Neural crest cell (in vitro differentiated cells): ENCODE measurements at places on chromosomes 1 and 21. TPM values are rescaled to one million over a fixed set of nuclear protein-coding genes. Genes with fewer than 3 reads are reported as not detected.
A peak's percentile ranks its signal among the peaks of the same experiment; 100 is the strongest.

DNA sequence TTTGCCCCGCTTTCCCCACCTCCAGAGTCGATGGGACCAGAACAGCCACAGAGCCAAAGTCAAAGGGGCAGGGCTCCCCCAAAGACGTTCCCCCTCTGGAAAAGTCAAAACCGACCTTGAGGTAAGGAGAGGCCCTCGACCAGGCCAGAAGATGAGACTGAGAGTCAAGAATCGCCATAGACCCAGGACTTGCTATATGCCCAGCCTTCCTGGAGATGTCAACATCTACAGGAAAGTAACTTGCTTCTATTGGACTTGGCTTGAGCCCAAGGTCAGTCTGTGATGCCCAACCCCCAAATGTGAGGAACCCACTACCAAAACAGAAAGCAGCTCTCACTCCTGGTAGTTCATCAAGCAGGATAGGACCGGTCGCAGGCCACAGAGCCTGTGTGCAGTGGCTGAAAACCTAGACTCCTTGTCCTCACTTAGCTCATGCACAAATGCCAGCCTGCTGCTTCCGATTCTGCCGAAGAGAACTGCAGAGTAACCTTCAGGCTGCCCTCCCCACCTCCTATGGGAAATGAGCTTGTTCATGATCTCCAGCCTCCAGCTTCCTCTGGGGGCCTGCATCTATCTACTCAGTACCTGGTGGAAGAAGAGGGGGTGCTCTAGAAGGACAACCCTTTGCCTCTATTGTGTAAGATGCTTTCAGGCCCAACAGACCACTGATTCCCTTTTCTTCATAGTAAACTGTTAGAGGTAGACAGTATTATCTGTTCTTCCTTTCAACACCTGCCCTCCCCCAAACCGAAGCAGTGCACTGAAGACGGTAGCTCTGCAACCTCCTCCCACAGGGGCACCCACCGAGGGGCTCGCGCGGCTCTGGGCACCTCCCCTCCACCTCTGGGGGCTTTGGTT lies 1.4 kb downstream of the ACOT7 start:
- no peak for DNase-seq

GRCh38 chr1:12165342-12165741 lies 1.4 kb upstream of the TNFRSF1B start:
- no peak for DNase-seq

GRCh38 chr21:26900980-26901379 lies 55.8 kb upstream of the ADAMTS1 start:
- no peak for DNase-seq

DNA sequence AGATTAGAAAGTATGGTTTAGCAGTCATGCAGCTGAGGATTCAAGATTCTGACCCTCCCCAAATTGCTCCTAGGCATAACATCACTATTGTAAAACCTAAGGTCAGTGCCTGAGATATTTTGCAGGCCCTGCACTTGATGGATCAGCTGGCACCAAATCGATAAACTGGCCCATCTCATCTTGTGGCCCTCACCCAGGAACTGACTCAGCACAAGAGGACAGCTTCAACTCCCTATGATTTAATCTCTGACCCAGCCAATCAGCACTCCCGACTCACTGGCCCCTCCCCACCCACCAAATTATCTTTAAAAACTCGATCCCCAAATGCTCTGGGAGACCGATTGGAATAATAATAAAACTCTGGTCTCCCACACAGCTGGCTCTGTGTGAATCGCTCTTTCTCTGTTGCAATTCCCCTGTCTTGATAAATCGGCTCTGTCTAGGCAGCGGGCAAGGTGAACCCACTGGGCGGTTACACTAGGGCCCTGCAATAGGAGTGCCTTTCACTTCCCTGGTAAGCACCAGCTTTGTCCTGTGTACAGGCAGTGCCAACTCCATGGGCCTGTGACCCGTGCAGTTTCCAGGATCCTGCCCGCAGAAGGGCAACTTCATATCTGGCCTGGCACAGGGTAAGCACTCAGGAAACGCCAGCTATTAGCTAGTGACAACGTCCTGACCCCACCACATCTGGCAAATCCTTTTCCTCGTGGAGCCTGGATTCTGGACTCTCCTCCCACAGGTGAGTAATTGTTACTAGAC lies 28.7 kb upstream of the SLC2A5 start:
- no peak for DNase-seq

- no peak for DNase-seq
Observed at GRCh38 chr1:111604931-111605330, 14.7 kb upstream of the RAP1A start.

DNA sequence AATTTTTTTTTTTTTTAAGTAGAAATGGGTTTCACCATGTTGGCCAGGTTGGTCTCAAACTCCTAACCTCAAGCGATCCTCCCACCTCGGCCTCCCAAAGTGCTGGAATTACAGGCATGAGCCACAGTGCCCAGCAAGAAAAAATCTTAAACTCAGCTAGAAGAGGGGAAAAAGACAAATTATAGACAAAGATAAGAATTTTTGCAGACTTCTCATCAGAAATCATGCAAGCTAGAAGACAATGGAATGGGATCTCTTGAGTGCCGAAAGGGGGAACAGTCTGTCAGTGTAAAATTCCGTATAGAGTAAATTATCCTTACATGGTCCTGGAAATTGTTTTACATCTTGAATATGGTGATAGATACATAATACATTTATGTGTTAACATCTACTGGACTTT lies 294.4 kb downstream of the CAMTA1 start:
- DNase-seq: no peak

DNA sequence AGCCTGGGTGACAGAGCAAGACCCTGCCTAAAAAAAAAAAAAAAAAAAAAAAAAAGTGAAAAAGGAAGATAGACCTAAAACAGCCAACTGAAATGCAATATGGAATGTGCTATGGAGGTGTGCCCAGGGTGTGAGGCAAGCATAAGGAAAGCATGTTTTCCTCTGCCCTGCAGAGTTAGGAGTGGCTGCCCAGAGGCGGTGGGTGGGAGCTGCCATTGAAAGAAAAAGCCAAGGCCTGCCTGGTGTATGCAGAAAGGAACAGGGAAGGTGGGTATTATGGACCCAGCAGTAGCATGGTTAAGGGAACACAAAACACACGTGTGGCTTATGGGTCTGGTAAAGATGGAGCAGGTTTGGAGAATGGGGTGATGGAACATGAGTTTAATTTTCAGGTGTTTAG lies 8.9 kb downstream of the CD244 start:
- DNase-seq: no peak

GRCh38 chr1:46549697-46550681 lies 1.5 kb downstream of the KNCN start:
- peak; percentile 28 for DNase-seq

- DNase-seq: no peak
Observed at GRCh38 chr1:152495066-152495675, 15.4 kb upstream of the LCE5A start.

DNA sequence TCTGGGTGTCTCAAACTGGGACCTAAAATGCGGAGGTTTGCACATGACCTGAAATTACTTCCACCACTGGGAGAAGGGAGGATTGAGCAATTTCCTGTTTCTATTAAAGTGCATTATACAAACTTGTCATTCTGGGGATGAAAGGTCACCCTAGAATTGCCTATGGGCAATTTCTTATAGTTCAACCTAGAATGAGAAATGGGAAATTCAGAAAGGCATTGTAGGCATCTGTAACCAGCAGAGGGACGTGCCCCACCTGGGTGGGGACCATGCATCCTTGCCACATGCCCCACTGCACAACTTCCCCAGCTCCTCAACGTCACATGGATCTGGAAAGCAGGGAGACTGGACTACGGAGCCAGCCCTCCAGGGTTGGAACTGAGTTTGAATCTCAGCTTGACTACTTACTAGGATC lies 47.0 kb downstream of the MRPL39 start:
- no peak for DNase-seq

GRCh38 chr1:164765557-164765956 lies 206.6 kb downstream of the PBX1 start:
- DNase-seq: no peak

The SPAG17 gene
- total RNA-seq: 1.5 and 1.6 TPM in 2 replicates

The HRNR gene
- not detected in 2 replicates for total RNA-seq

The ZNF683 gene
- not detected in 2 replicates for total RNA-seq

The DNAI4 gene
- 4.0 and 8.0 TPM in 2 replicates for total RNA-seq
